NCI-H82 (cell line): ENCODE measurements at places on chromosomes 2 and 18.
A peak's percentile ranks its signal among the peaks of the same experiment; 100 is the strongest.

DNA sequence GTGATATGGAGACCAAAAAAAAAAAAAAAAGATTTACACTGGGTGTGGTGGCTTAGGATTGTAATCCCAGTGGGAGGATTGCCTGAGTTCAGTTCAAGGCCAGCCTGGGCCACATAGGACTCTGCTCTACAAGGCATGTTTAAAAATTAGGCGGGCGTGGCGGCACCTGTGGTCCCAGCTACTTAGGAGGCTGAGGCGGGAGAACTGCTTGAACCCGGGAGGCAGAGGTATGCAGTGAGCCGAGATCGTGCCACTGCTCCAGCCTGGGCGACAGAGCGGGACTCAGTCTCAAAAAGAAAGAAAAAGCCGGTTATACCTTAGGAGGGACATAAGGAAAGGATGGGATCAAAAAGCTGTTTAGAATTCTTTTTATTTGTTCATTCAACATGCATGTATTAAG lies 707 bp upstream of the SPDYA start:
- DNase-seq: peak; percentile 37

DNA sequence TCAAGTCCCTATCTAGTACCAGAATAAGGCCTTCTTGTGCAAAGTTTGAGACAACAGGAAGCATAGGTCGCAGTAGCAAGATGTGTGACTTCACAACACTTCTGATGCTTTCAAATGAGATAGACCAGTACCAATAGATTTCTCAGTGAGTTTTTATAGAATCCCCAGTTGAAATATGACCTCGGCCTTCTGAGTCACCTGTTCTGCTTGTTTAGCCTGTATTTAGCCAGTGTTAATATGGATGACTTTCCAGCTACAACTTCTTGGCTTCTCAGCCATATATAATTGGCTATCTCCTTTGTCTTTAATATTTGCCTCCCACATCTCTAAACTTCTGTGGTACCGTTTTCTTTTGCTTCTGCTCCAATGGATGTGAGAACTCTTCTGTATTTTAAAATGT lies 113.8 kb downstream of the KYNU start:
- no peak for DNase-seq

GRCh38 chr2:25310709-25310964 lies 31.1 kb downstream of the DNMT3A start:
- DNase-seq: no peak

DNA sequence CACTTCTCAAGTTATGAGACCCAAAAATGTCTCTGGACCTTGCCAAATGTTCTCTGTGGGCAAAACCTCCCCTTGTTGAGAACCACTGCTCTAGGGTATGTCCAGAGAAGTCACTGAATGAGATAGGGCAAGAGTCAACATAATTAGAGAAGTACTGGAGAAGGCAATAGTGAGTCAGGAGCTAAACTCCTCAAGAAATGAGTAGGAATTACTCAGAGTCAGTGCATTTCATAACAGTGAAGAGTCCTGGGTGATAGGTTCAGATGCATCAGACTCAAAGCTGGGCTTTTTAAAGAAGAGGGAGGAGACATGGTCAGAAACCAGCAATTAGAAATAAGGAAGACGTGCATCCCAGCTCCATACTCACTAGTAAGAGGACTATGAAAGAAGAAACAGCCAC lies 38.6 kb upstream of the IHH start:
- DNase-seq: no peak

GRCh38 chr2:58497168-58497567 lies 256.0 kb upstream of the FANCL start:
- DNase-seq: no peak

DNA sequence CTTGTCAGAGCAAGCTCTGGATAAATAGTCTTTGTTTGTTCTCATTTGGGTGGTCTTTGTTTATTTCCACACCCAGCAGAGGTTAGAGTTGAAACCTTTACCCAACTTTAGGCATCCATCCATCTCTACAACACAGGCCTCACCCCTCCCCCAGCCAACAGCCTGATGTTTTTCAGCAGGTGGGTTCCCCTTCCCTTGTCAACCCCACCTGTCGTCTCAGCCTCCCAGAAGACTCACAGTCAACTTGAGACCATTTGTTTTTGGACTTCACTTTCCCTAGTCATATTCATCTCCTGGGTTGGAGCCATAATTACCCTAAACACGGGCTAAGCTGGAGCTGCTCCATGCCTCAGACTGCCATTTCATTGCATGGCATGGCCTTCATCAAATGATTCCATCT lies 31.7 kb upstream of the IL36G start:
- no peak for DNase-seq

DNA sequence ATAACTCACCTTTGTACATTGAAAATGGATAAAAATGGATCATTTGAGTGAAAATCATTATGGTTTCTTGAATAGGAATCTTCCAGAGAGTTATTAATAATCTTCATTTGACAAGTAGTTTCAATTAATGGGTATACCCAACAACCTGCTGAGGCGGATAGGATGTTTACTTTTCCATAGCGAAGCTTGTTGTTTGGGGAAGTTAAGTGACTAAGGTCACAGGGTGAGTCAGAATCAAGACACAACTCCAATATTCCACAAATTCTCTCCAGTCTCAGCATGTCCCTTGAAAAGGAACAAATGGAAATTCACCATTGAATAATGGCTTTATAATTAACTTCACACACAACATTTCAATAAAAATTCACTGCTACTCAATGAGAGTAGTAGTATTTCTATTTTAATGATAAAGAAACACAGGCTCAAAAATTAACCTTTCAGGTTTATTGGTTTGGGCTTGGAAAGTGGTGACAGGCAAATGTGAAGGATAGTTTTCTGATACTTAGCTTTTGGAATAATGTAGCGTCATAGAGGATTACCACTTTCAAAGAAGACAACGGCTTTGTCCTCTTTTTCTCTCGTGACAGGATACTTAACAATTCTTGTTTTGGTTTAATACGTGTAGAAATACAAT lies 211.3 kb downstream of the GPD2 start:
- no peak for DNase-seq

GRCh38 chr18:57738078-57738477 lies 65.0 kb downstream of the ATP8B1 start:
- DNase-seq: no peak

DNA sequence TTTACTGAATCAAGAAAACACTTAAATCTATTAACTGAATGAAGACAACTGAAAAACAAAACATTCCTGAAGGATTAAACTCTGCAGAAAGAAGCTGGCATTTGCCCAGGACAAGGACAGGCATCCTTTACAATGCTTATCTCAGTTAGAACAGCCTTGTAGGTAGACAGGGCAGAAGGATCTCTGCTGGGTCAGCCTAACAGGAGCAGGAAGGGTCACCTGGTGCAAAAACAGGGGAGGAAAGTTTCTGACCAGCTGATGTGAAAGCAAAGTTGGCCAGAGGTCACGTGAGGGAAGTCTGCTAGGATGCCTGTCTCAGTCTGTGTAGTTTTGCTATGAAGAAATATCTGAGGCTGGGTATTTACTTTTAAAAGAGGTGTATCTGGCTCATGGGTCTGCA lies 348.6 kb downstream of the ANAPC1 start:
- no peak for DNase-seq

- DNase-seq: no peak
Measured at GRCh38 chr2:152405206-152406118, 70.5 kb downstream of the FMNL2 start.

GRCh38 chr2:120892967-120893667 lies 157.4 kb downstream of the GLI2 start:
- no peak for DNase-seq

GRCh38 chr18:23159344-23159743 lies 24.1 kb downstream of the CABLES1 start:
- no peak for DNase-seq

DNA sequence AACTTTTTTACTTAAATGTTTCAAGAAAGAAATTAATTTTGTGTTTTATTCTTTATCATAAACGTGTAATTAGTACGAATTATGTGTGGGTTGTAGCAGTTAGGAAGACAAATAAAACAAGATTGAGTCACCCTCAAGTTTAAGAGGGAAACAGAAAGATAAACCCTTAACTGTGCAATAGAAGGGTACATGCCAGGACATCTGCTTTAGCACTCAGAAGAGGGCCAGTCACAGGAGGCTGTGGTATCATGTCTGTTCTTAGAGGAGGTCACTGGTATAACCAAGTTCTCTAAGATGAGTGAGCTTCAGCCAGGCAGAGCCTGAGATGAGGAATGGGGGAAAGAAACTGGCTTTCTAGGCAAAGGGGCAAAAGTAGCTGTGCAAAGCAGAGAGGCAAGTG lies 42.4 kb upstream of the GRHL1 start:
- DNase-seq: no peak

DNA sequence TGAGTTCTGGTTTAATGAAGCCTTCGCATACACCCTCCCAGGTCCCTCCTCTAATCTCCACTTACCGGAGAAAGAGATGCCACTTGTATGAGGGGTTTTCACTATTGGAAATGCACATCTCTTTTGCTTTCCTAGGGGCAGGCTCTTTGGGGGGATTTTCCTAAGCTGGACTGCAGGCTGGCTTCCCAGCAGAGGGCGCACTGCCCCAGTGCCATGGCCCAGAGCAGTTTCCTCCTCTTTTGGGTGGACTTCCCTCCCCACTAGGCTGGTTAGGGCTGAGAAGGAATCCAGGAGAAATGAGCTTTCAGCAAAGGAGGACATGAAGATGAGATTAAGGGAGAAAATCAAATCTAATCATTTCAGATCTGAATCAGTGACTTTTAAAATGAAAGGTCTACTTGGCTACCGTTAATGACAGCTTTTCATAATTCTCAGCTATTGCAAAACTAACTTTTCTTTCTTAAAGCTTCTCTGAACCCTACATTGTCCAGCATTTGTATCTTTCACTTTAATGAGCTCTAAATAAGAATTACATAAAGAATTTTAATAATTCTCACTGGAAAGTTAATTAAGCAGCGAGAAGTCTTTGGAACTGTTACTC lies 784.1 kb upstream of the FANCL start:
- peak; percentile 75 for DNase-seq

GRCh38 chr2:75284345-75284744 lies 85.0 kb upstream of the TACR1 start:
- DNase-seq: no peak

GRCh38 chr2:205245652-205246051 lies 436.6 kb upstream of the NRP2 start:
- no peak for DNase-seq

DNA sequence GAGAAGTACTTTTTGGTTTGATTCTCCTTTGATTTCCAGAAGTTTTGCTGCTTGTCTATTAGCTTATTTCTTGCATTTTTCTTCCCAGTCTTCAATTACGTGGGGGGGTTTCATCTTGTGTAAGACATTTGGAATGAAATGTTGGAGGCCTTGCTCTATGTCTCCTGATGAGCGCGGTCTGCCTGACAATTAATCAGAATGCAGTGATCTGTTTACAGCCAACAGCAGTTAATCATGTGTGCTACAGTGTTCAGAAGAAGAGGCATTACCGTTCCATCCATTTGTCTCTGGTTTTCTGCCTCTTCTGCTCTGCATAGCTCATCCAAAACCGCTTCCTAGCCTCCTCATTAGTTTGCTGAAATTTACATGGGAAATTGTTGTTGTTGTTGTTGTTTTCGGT lies 134.4 kb upstream of the ST6GAL2 start:
- DNase-seq: no peak

GRCh38 chr2:145235312-145235711 lies 715.4 kb upstream of the ZEB2 start:
- no peak for DNase-seq

GRCh38 chr18:5963267-5963666 lies 67.9 kb upstream of the TMEM200C start:
- DNase-seq: no peak

GRCh38 chr2:10324095-10324832 lies 21.6 kb downstream of the HPCAL1 start:
- DNase-seq: no peak
